Gastroesophageal sphincter (tissue), 4 donors: ENCODE measurements at places on chromosomes 11 and 22.

DNA sequence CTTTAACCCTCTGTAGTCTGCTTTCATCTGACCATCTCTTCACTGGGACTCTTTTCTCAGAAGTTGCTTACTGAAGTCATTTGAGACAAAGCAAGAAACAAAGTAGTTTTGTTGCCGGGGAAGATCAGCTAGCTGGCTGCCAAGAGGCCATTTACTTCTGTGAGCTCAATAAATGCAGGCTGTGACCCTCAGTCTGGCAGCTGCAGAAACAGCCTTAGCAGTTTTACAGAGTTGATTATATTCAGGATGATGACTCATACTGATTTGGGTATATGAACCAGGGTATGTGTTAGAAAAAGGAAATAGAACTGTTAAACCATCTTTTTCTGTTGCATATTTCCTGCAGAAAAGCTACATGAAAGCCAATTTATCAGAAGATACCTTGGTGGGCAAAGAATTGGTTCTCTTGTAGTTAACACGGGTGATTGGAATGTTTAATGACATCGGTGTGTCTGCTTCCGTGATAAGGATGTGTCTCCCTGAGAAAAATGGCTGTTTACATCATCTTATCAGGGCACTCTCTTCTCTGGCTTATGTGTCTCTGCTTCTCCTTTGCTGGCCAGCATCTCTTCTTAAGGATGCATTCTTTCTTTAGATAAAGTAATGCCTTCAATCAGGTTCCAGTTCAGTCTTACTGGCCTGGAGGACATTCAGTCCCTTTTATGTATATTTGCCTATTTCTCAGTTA, 18.5 kb downstream of the FIBIN start:
- no peak for ATAC-seq

GRCh38 chr11:111770581-111771134, 4.5 kb upstream of the PPP2R1B start:
- ATAC-seq: no peak

- ATAC-seq: no peak
These were observed 30.3 kb downstream of the KREMEN1 start for GRCh38 chr22:29103121-29103520.

- ATAC-seq: no peak
These were observed 140.3 kb downstream of the BRD1 start for GRCh38 chr22:49687333-49687732.

GRCh38 chr11:16494918-16495691, 138.8 kb upstream of the SOX6 start:
- no peak for ATAC-seq

DNA sequence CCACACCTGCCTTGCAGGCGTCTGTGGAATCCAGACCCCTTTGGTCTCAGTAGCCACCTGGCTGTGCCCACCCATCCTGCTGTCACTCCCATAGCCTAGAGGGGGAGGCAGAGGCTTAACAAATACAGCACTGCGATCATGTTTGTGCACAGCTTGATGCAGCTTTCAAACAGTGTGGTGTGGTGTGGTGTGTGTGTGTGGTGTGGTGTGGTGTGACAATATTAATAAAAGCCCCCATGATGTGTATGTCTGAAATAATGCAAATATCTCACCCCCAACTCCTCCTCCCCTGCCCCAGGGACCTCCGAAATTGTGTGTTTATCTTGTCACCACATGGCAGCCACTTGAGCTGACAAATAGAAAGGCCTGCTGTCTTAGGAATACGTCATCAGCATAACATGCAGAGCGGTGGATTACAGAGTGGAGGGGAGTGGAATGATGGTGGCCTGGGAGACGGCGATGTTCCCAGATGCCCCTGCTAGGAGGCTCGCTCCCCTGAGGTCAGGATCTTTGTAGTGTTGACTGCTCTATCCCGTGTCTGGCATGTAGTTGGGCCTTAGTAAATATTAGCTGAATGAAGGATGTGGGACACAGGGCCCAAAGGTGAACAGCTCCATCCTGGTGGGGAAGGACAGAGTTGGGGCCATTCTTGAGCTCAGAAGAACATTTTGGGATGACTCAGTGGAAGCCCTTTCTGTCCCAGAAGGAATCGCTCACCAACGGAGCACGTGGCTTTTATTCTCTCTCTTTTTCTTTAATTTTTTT, 2.8 kb downstream of the PDXP start:
- ATAC-seq: no peak

- no peak for ATAC-seq
These were observed 539 bp downstream of the SDHD start for GRCh38 chr11:112087212-112087611.

DNA sequence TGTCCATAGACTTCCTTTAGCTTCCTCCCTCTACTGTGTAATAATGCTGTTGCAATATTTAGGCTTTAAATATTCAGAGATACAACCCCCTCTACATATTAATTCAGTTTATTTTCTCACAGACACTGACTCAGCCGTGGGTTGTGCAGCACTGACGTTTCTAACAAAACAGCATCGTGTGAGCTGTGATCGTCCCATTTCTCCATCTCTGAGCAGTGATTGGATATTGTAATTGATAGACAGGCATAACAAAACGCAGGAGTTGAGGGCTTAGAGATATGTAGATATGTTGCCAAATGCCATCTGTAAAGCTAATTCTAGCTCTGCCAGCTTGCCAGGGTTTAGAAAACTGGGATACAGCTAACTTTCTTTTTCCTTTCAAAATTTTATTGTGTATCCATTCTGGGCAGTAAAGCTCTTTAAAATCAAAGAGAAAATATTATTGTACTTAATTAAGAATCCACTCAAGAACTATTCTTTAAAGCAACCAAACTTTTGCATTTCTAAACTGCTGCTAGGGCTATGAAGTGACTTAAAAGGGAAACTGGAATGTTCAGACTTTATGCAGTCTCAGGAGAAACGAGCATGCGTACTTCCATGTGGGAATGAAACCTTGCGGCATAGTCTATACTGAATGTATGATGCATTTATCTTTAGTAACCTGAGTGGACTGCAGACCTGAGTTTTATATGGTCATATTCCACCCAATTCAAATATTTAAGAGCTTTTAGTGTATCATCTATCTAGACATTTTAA, 22.7 kb downstream of the BTBD10 start:
- ATAC-seq: peak; percentile 92

- no peak for ATAC-seq
These were observed 71.0 kb downstream of the TRIM29 start for GRCh38 chr11:120066738-120067437.

DNA sequence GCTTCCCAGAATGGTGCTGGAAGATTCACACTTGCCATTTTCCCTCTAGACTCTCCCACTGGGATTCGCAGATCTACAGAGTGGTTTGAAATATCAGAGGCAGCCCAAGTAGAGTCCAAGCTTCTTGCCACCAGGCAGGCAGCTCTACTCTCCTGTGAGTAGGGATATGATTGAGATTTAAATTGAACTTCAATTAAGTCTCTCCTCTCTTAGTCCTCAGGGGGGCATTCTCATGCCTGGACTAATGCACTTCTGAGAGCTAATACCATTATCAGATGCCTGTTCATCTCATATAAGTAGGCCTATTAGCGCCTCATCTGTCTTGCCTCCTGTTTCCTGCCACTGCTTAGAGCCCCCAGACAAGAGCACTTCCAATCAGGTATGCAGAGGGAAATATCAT, 25.5 kb upstream of the AMPD3 start:
- ATAC-seq: no peak

GRCh38 chr11:105224482-105225253, 85.1 kb upstream of the CARD18 start:
- no peak for ATAC-seq

GRCh38 chr11:122659676-122660554, 4.4 kb downstream of the UBASH3B start:
- no peak for ATAC-seq

- ATAC-seq: no peak
These were observed 351.2 kb downstream of the TENM4 start for GRCh38 chr11:79089601-79090000.

GRCh38 chr22:23132376-23133091, 9.3 kb downstream of the RSPH14 start:
- ATAC-seq: no peak

GRCh38 chr11:100359281-100359680, 327.8 kb upstream of the ARHGAP42 start:
- no peak for ATAC-seq

DNA sequence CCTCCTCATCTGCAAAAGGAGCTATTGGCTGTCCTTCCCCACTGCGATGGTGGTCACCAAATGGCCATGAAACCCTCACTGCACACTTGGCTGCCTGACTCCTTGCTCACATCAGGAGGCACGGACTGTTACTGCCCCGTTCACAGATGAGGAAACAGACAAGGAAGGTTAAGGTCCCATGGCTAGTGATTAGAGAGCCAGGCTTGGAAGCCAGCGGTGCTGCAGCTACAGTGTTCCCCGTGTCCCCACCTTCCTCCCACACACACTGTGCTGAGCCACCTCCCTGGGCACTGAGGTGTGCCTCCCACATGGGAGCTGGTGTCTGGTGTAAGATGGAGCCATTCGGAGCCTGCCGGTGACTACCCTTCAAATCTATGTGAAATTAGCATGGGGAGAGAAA, 2.6 kb downstream of the ARHGAP8 start:
- ATAC-seq: no peak

GRCh38 chr11:13465909-13466371, 2.9 kb upstream of the BTBD10 start:
- ATAC-seq: no peak

DNA sequence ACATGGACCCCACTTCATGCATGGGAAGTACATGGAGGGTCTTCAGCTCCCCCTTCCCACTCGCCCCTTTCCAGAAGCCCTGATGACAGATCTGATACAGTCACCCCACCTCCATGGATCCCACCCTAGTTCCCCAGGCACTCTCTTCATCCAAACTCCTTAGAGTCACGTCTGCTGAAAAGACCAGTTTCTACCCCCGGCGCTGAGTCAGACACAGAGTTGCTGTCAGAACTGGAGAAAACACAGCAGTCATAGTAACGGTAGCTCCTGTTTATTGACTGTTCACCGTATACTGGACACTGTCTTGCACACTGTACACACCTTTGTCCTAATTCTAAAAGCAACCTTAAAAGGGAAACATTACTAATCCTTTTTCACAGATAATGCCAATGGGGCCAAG, 29.1 kb downstream of the DRD2 start:
- ATAC-seq: no peak

- no peak for ATAC-seq
These were observed 25.7 kb upstream of the MRPL17 start for GRCh38 chr11:6708876-6709275.

GRCh38 chr11:36350137-36350513, 54.0 kb downstream of the PRR5L start:
- ATAC-seq: no peak

DNA sequence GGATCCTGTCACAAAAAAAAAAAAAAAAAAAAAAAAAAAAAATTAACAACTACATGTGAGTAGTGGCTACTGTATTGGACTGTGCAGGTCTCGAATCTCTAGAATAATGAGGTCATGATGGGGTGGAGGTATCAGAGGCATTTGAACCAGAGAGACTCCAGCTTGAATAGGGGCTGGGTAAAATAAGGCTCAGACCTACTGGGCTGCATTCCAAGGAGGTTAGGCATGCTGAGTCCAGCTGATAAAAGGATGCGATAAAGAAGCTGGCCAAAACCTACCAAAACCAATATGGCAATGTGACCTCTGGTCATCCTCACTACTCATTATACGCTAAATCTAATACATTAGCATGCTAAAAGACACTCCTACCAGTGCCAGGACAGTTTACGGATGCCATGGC, 5.9 kb upstream of the PACSIN3 start:
- ATAC-seq: no peak

GRCh38 chr11:701741-702461, 4.1 kb upstream of the EPS8L2 start:
- ATAC-seq: no peak

DNA sequence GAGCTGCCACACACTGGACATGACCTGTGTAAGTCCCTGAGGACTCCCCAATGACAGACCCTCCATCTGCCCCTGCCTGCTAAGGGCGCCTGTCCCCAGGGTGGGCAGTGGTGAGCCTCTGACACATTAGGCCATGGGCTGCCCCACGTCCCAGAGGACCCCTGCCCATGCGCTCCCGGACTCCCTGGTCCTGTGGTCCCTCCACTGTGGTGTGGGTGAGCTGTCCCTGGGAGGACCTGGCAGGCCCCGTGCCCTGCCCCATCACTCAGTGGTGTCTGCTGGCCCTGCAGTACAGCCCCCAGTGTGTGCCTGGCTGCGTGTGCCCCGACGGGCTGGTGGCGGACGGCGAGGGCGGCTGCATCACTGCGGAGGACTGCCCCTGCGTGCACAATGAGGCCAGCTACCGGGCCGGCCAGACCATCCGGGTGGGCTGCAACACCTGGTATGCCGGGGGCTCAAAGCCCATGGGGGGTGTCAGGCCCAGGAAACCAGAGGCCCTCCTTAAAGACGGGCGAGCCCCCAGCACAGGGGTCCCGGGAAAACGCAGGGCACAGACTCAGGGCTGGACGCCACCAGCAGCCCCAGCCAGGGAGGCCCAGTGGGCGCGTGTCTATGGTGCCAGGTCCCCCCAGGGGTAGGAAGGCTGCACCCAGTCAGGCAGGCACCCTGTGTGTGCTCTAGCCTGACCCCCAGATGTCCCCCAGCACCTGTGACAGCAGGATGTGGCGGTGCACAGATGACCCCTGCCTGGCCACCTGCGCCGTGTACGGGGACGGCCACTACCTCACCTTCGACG, 18.7 kb downstream of the MUC5AC start:
- ATAC-seq: no peak

DNA sequence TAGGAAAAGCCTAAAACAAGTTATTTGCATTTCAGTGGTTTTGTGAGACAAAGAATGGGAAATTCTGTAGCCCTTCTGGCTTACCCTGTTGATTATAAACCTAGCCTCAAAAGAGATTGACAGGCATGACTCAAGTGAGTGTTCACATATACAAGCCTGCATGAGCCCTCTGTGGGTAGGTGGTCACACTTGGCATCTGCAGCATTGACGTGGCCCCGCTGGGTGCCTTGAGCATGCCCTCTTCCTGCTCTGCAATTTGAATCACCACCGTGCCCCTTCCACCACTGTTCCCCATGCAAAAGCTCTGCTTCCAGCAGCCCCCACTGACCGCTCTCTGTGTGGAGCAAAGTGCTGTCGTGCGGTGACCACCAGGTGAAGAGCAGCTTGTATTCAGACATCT, 21.0 kb upstream of the ADSL start:
- no peak for ATAC-seq

DNA sequence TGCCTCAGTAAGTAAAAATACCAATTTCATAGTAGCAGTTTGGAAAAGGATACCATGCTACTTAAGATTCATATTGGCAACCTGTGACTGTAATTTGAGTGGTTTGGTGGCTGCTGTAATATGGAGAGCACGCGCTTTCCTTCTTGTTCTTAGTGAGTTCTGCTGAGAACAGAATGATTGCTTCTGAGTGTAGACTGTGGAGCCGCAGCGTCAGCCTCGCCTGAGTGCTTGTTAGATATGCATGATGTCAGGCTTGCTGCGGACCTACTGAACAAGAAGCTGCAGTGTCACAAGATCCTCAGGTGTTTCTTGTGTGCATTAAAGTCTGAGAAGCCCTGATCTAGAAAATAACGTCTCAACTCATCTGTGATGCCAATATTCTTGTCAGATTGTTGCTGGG, 143.2 kb downstream of the ARHGAP42 start:
- ATAC-seq: no peak

GRCh38 chr11:77512092-77512491, 38.2 kb upstream of the PAK1 start:
- no peak for ATAC-seq
